NB4 (cell line): ENCODE measurements at places on chromosomes 13 and 19.

GRCh38 chr13:107296804-107297203 is 728.9 kb upstream of the ARGLU1 start:
- DNase-seq, result no peak

- DNase-seq, result peak; percentile 14
Observed at GRCh38 chr19:14580623-14581237, 2.2 kb upstream of the CLEC17A start.

- no peak for DNase-seq
Observed at GRCh38 chr13:79312340-79312855, 93.7 kb downstream of the RBM26 start.

GRCh38 chr19:22832031-22832762 is at the start of gene ZNF723:
Gene ZNF723 (plus strand): TSS chr19:22832291. CDS start chr19:22832380, 89 bp downstream.
- no peak for DNase-seq

- DNase-seq, result no peak
Observed at GRCh38 chr19:17540174-17540573, 15.3 kb upstream of the COLGALT1 start.

DNA sequence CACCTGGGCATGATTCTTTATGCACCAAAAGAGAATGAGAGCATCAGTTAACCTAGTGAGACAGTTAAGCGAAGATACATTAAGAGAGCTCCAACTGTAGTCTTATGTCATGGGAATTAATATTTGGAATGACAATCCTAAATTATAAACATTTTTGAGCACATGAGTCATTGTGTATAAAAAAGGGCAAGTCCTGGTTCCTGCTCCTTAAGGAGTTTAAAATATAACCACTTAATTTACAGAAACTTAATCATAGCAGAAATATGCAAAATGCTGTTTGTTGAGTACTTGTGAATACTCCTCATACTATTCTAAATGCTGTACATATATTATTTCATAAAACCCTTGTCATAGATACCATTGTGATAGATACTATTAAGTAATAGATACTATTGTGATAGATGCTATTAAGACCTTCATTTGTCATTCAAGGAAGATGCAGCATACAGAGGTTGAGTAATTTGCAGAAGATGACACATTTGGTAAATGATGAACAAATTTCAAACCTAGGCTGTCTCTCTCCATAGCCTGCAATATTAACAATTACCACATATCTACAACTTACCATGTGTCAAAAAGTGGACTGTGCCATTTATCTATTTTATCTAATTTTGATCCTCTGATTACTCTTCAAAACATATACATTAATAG is 301.0 kb downstream of the TBC1D4 start:
- no peak for DNase-seq

GRCh38 chr19:4181053-4181508 is 1.3 kb downstream of the SIRT6 start:
- no peak for DNase-seq

- no peak for DNase-seq
Observed at GRCh38 chr19:7766535-7766934, 3.5 kb downstream of the CLEC4M start.
